ENCODE measurements at places on chromosomes 16 and 17.

- no peak for ATAC-seq
These were observed 12.8 kb downstream of the CTRB1 start for GRCh38 chr16:75231570-75231969.

DNA sequence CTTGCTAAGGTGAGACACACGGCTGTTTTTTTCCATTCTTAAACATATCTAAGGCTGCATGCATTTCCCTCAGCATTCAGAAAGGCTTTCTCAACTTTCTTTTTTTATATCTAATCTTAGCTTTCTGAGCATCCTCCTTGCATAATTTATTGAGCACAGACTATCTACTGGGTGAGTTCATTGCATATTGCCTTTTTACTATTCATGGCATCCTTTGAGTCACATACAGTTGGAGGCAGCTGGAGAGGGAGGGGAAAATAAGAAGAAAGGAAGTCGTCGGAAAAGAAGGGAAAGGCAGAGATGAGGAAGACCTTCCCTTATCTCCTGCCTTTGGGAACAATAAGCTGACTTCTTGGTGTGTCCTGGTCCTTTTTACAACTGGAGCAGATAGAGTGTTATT, 468.3 kb downstream of the SLC39A11 start:
- no peak for ATAC-seq

GRCh38 chr17:68782789-68783188, 172.4 kb downstream of the ABCA8 start:
- ATAC-seq, result no peak

GRCh38 chr17:79941088-79942010, 94.3 kb downstream of the TBC1D16 start:
- ATAC-seq, result no peak

- ATAC-seq, result no peak
These were observed 251.6 kb downstream of the C16orf95 start for GRCh38 chr16:87065446-87066132.

DNA sequence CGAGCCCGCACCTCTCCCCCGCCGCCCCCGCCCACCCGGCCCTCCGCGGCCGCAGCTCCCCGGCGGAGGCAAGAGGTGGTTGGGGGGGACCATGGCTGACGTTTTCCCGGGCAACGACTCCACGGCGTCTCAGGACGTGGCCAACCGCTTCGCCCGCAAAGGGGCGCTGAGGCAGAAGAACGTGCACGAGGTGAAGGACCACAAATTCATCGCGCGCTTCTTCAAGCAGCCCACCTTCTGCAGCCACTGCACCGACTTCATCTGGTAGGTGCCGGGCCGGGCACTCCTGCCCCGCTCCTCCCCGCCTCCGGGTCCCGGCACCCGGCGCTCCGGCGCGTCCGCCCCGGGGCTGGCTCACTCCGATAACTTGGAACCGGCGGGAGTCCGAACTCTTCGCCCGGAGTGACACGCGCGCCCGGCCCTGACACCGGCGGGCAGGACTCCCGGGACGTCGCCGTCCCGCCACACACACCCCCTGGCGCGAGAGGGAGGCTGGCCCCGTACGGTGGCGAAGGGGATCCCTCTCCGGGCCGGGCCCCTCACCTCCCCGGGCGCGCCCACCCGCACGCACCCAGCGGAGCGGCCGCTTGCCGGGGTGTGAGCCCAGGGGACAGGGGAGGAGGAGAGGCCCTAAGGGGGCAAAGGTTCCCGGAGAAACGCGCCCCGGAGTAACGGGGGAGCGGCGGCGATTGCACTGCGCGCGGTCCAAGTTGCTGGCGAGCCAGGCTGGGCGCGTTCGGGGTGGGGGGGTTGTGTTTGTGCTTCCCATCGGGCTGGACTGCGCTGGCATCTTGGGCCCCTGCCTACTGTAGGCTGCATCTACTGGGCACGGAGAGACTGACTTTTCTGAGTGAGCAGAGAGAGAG, 581 bp downstream of the PRKCA start:
- peak; percentile 14 for ATAC-seq

- no peak for ATAC-seq
These were observed 4.7 kb downstream of the SALL1 start for GRCh38 chr16:51146256-51146924.

DNA sequence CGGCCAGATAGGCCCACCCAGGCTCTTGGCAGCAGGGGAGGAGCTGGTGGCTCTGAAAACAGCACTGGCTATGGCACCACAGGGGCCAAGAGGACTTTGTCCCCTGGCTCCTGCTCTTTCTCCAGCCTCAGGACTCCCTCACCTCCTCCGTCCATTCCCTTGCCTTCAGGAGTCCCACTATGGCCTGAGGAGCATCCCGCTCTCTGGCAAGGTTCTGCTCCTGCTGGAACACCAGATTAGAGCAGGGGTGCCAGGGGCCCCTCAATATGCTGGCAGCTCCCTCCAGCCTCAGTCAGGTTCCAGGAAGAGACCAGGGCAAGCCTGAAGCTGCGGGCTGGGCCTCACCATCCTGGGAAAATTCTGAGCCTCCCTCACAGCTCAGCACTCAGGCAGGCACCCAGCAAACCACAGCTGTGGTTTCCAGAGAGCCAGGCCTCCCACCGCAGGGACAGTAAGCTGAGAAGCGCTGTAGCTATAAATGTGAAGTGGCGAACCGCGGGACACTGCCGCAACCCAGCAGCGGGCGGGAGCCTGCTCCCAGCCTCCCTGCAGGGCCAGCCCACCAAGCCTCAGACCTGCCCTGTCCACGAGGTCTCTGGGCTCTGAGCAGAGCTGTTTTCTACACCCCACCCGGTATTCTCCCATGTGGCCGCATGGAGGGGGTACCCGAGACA, 25.7 kb downstream of the C17orf100 start:
- ATAC-seq, result peak; percentile 13

DNA sequence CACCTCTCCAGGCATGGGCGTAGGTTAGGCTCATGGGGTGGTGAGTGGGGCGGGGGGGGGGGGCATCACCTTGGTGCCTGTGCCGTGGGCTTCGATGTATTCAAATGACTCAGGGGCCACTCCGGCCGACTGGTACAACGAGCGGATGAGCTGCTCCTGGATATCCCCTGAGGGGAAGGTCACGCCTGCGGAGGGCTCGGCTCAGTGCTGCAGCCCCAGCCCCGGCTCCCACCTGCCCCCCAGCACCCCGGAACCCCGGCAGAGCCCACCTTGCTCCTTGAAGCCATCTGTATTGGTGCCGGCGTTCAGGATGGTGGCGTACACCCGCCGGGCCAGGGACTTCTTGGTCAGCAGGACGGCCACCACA, 5.4 kb downstream of the FASN start:
- no peak for ATAC-seq

GRCh38 chr17:73956595-73957465, 246.6 kb upstream of the RPL38 start:
- ATAC-seq, result no peak

DNA sequence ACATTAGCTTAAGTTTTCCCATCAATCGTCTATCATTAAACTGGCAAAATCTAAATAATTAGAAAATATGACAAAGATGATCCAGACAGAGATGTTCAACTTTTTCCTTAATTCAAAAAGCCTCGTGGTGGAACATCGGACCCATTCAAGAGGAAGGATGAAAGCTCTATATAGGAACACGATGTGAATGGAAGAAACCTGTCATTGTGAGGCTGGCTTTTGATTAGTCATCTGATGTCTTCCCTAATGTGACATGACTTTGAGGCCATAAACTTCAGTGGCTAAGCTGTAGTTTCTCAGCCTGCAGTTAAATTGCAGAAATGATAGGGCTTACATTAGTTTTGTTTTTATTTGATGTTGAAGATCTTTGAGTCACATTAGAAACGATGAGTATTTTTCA, 1.0 kb downstream of the AMZ2 start:
- ATAC-seq, result peak; percentile 44

DNA sequence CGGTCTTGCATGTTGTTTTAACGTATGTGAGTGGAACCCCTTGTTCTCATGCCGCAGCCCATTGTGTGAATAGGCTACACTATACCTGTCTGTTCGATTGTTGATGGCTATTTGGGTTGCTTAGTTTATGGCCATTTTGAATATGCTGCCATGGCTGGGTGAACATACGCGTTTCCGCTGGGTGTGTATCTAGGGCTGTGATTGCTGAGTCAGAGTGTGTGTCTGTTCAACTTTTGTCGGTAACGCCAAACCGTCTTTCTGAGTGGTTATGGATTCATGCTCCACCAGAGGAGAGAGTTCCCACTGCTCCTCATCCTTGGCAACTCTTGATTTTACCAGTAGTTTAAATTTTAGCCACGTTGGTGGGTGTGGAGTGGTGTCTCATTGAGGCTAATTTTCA, 77.0 kb downstream of the METRNL start:
- ATAC-seq, result no peak

DNA sequence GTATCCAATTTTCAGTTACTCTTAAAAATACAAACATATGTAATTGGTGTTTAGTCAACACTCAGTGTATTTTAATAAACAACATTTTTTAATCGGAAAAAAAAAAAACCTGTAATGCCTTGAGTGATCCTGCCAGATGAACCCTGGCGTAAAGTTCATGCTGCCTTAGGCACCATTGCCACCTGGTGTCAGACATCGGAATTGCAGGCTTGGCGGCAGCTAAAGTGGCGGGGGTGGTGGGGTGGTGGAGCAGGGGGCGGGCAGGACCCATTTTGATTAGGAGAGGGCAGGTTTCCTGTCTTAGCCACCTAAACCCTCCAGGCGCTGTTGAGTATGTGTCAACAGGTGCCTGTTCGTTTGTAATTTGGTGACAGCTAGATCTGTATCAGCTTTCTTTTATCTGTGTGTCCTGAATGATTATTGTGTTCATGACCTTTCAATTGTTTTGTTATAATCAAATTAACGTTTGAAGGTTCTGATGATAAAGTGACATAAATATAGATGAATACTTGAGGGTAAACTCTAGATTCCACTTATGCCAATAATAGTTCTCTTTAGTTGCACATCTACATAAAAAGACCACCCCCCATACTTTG, 588.7 kb downstream of the CDH13 start:
- no peak for ATAC-seq

- no peak for ATAC-seq
These were observed 15.8 kb downstream of the COPRS start for GRCh38 chr17:31843070-31843745.

GRCh38 chr17:65759532-65759931, 198.1 kb upstream of the AXIN2 start:
- ATAC-seq, result no peak

GRCh38 chr17:7575481-7575883, 4.0 kb upstream of the CD68 start:
- ATAC-seq, result no peak

GRCh38 chr16:66357523-66357928, 9.0 kb upstream of the CDH5 start:
- no peak for ATAC-seq

- no peak for ATAC-seq
These were observed 52.5 kb upstream of the CACNG3 start for GRCh38 chr16:24203675-24204074.

DNA sequence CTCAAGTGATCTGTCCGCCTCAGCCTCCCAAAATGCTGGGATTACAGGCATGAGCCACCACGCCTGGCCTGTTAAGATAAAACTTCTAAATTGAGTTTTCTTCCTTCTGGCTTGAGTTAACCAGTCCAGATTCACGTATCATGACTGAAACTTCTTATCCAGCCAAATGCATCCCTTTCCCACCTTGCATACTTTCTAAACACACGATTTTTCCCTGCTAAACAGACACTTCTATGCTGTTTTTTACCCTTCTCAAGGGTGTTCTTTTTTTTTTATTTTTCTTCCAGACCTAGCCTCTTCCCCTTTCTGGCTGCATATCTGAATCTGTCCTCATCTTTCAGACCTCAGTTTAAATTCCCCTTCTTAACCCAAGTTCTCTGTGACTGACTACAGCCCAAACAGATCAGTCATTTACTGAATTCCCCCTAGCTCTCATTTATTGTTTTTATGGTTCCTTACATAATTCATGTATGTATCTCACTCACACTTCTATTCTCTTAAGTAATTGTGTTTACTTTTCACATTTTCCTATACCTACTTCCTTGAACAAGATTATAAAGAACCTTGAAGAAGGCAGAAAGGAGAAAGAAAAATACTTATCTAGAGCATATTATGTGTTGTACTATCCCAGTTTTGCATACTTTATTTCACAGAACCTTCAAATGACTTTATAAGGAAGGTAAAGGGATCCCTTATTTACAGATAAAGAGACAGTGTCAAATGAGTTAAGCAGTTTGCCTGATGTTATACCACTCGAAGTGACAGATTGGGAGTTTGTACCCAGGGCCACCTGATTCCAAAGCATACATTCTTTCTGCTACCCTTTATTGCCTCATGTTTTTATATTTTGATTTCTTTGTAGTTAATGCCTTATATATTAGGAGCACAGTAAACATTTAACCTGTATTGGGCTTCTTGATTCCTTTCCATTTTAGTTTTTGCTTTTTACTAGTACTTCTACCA, 5.2 kb downstream of the EVI2B start:
- peak; percentile 67 for ATAC-seq

GRCh38 chr17:69812240-69812837, 262.7 kb upstream of the KCNJ16 start:
- ATAC-seq, result no peak

DNA sequence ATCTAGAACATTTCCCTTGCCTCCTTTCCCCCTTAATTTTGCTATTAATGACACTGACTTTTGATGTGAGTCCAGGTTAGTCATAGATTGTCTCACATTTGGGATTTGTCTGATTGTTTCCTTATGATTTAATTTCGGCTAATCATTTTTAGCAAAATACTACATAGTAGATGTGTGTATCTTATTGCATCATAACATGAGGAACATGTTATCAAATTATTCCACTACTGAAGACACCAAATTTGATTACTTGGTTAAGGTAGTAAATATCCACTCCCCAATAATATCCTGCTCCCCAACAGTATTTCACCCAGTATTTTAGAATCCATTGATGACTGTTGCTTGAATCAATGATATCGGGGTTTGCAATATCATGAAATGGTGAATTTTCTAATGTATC, 2.7 kb downstream of the POLG2 start:
- no peak for ATAC-seq

GRCh38 chr16:79213214-79213613, 387.3 kb downstream of the MAF start:
- ATAC-seq, result no peak

- no peak for ATAC-seq
These were observed 963.1 kb upstream of the GOT2 start for GRCh38 chr16:59697236-59697635.

DNA sequence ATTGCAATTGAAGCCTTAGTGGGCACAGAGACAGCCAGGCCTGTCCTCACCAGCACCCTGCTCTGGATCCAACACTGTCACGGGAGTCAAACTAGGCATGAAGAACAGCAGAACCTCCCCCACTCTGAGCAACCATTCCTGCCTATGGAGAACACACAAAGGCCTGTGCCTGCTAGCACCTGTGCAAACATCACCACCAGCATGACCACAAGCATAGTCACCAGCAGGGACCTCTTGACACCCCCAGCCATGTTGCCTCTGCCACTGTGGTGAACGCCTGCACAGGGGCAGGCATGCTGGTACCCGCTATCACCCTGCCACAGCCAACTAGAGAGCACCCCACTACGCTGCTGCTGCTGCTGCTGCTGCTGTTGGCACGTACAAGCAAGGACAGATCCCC, 51.7 kb downstream of the CMC2 start:
- no peak for ATAC-seq

Data from activated CD4-positive, CD25-positive, alpha-beta regulatory T cell treated with anti-CD3 and anti-CD28 coated beads, Interleukin-2, amount 50 U/mL, for 24 hours (primary cell).